GM13977 (cell line): ENCODE measurements at places on chromosomes 5 and 9.
A peak's percentile ranks its signal among the peaks of the same experiment; 100 is the strongest.

DNA sequence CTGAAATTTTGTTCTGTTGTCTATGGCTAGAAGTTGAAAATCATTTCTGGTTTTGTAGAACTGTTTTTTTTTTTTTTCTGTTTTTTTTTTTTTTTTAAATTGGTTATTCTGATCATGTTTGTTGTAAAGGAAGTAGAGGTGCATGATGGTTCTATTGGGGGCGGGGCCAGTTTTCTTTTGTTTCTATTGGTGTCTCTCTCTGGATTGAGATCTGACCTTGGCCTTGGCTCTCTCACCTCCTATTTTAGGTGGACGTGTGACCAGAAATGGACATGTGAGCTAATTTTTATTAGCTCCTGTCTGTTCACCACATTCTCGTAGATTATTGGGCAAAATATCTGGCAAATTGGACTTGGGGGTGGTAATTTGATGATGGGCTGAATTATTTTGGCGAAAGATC, 3.2 kb downstream of the ZNF618 start:
- DNase-seq: no peak

DNA sequence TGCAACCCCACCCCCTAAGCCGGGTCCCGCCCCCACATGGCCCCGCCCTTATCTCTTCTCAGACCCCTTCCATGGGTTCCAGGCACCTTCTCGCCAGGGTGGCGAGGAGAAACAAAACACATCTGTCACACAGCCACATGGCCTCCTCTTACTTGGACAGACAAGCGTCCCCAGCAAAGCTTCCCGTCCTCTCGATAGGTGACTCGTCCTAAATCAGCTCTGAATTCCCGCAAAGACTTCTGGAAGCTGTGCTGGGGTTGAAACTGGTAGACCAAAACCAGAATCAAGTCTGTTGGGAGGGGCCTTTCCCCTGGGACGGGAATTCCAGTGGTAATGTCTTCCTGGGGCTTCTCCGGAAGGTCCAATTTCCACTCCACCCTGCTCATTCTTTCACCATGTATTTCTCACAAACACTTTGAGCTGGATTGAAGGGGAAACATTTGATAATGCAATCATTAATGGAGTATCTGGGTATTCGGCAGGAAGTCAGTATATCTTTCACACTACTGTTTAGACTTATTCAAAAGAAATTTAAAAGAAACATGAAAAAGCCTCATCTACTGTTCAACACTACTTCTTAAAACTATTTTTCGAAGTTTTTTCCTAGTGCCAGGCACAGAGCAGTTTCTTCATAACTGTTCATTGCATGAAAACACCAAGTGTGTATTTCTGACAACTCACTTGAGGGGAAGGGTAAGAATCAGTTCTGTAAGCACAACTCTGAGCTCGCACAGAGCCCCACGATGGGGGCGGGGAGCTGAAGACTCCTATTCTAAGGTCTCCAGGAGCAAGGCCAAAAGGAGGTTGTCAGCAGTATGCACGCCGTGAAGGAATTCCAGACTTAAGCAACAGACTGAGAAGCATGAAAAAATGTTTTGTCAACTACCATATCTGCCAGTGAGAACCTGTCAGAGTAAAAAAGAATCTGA, 644 bp upstream of the CTNNAL1 start:
- DNase-seq: no peak

- DNase-seq: no peak
Observed at GRCh38 chr5:56712895-56713591, 102.3 kb upstream of the MAP3K1 start.

DNA sequence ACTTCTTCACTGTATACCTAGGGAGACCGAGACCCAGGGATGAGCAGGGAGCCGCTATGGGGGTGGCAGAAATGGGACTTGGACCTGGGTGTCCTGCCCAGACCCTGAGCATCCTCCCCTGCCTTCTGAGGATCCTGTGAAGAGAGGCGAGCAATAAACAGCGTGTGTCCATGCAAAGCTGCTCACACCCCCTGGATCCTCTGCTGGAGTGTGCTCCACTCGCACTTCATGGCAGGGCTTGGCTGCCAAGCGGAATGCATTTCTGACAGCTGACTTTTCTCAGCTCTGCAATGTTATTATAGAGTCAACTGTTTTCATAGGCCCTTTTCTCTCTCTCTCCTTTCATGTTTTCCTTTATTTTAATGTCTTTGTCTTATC, 31.0 kb upstream of the ALDH1B1 start:
- DNase-seq: no peak

DNA sequence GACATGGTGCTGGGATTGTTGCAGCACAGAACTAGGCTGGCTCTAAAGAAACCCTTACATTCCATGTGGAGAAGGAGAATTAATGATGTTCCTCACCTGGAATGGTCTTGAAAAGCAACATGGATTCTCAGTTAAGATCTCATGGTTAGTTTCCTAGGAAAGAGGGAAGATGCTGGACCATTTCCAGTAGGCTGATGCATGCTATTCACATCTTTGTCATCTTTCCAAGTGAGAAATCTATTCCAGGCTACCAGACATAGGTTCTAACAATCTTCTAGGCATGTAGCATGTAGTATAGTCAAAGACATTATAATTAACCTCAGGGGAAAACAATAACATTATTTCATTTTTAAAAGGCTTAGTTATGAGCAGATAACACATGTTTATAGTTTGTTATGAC, 44.3 kb downstream of the TMEM252 start:
- no peak for DNase-seq

DNA sequence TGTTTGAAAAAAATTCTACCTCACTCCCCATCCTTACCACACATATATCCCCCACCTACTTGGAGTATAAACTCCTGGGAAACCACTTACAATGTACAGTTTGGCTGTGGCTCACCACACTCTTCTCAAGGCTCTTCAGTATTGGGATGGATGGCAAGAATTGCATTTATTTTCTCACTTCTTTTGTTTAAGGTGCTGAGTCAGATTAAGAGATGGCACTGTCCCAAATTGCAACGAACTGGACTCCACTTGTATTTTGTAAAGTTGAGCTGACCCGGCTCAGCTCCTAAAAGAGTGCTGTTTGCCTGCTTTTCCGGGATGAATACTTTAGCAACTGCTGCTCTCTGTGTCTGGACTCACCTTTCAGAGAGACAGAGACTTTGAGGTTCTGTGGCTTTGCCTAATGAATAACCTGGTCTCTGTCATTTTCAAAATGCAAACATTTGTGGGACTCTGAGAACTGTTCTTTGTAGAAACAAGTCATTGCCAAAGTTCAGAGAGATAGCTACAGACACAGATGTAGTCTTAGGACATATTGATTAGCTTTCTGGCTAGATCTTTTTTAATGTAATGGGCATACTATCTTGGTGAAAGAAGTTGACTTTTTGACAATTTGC, 42.2 kb downstream of the PPP2R2B start:
- DNase-seq: no peak

- DNase-seq: no peak
Observed at GRCh38 chr5:39146831-39147540, 72.4 kb downstream of the FYB1 start.

DNA sequence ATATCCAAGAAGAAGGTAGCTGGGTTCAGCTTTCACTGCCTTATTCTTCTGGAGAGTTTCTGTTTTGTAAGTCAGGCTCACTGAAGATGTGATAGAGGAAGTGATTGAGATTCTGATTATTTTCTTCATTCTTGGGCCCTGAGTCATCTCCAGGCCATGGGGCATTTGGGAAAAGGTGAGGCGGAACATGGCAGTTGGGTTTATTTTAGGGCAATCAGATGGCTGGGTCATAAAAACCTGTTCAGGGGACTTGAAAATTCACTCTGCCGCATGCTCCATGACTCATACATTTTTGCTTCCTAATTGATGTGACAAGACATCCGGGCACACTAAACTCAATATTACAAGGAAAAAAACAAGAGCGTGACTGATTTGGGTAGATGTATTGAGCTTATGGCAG, 265.7 kb upstream of the KLF4 start:
- no peak for DNase-seq

GRCh38 chr9:128304136-128304970, 17.9 kb downstream of the TRUB2 start:
- no peak for DNase-seq

GRCh38 chr9:85895685-85896084, 45.3 kb upstream of the NAA35 start:
- DNase-seq: no peak

GRCh38 chr9:123373447-123373923, 17.5 kb downstream of the CRB2 start:
- no peak for DNase-seq

- DNase-seq: no peak
Observed at GRCh38 chr5:172647352-172648012, 6.4 kb downstream of the NEURL1B start.

GRCh38 chr5:169626779-169627178, 10.3 kb upstream of the DOCK2 start:
- DNase-seq: no peak

DNA sequence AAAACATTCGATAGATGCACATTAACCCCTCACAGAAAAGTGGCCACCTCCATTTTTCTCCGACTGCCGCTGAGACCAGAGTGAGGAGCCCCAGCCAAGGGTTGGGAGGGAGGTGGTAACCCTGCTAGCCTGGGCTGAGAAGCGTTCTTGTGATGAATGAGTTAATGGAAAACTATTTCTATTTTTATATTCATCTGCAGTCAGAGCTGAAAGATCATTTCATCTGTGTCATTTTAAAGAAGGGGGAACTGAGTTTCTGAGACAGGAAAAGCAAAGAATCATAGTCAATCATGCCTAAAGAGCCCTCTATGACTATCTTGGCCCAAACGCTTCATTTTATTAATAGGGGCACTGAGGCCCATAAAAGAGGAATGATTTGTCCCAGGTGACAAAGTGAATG, 229.5 kb downstream of the PAPPA start:
- no peak for DNase-seq

DNA sequence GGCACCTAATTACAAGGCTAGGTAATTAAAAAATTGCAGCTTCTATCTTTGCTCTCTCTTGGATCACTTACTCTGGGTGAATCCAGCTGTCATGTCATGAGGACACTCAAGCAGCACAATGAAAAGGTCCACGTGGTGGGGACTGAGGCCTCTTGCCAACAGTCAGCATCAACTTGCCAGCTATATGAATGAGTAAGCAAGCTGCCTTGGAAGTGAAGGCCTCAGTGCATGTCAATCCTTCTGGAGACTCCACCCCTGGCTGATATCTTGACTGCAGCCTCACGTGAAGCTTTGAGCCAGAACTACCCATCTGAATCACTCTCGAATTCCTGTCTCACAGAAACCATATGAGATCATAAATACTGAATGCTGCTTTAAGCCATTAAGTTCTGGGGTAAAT, 140.5 kb downstream of the SNX18 start:
- DNase-seq: no peak

DNA sequence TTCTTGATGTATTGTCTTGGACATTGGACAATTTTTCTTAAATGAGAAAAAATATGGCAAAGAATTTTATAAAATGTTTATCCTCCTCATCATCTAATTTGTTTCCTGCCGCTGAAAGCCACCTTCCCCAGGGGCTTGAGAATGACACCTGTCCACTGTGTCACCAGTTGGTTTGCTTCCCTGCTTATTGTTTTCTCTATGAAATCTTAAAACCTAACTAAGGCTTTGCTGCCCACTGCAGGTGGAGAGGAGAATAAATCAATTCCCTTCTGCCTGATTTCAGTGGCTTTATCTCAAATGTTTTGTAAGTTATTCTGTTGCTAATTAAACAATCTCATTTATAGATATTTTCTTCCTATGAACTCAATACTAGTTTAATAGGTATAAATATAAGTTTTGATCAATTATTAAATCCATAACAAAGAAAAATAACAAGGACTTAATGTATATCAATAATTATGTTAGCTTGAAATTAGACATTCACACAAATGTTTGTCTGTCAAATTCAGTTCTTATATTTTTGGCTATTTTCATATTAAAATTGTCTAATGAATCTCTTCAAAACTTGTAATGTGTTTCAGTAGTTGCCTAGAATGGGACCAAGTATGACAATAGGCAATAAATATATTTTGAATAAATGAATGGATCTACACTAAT, 822.5 kb downstream of the PTPRD start:
- DNase-seq: peak; percentile 15

GRCh38 chr5:68233075-68233474, 17.5 kb downstream of the PIK3R1 start:
- no peak for DNase-seq

GRCh38 chr5:170238456-170239196, 5.8 kb downstream of the C5orf58 start:
- DNase-seq: no peak

DNA sequence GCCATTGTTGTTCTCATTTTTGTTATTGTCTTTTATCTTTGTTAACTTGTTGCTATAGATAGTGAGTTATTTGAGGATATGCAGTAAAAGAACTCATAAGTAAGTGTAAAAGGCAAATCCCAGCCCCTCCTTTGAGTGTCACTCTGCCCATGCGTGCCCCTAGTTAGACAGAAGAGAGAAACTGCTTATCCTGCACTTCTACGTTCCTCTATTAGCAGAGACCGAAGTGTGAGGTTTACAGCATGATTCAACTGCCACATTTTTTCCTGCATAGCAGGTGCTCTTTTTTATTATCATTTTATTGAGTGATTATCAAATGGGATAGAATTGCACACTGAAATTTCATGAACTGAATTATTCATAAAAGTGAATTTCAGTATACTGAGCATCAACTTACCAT, 12.0 kb upstream of the DNAH5 start:
- no peak for DNase-seq

GRCh38 chr5:138790684-138791083, 37.5 kb downstream of the CTNNA1 start:
- DNase-seq: no peak

- no peak for DNase-seq
Observed at GRCh38 chr5:173828952-173829351, 59.2 kb upstream of the CPEB4 start.

DNA sequence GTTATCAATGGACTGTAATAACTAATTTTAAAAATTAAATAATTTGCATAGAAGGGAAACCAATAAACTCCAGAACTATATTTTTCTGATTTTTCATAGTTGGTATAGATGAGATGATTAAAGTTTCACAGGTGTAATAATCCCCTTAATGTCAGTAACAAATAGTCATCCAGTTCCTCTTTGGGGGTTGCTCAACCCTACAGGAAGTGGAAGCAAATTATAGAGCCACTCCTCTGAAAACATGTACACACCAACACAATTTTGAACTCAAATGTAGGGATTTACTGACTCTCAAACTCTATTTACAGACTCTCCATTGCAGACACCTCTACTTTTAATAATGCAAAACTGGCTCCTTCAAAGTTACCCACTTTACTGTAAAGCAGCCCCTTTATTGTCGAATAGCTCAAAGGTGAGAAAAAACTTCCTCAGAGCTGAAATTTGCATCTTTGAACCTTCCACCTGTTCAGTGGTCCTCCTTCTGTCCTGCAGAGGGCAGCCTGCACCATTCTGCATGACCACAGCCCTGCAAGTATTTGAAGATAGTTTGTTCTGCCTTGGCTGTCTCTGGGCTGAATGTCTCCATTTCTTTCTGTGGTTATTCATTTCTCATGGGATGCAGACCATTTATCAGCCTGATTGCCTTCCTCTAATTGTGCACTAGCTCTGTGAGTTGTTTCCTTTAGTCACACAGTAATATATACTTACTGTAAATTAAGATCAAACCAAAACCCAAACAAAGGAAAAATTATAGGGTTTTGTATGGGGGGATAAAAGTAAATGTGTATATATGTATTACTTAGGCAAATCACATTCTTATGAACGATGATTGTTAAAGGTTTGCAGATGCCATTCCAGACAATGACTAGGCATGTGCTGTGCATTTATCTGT, 383.2 kb upstream of the SGCD start:
- peak; percentile 32 for DNase-seq

- no peak for DNase-seq
Observed at GRCh38 chr5:67831048-67831447, 384.5 kb upstream of the PIK3R1 start.

- DNase-seq: no peak
Observed at GRCh38 chr5:84411832-84412605, 27.3 kb upstream of the EDIL3 start.

GRCh38 chr5:14331386-14331781, 188.2 kb downstream of the TRIO start:
- DNase-seq: no peak
